NCI-H345 (cell line): ENCODE measurements at places on chromosomes 7 and 10.
A peak's percentile ranks its signal among the peaks of the same experiment; 100 is the strongest.

DNA sequence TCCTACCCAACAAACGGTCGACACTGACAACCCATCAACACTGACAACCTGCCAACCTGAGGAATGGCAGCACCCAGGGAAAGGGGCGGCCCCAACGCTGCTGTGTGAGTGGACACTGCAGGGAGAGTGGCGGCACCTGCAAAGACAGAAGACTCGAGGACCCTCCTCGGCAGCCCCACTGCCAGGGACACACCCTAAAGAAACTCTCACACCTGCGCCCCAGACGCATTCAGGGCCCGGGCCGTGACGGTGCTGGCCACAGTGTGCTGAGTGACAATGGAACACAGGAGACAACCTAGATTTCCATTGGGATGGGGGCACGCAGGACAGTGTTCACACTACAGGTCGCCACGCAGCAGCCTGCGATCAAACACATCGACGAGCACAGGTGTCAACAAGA, 3.6 kb downstream of the CAMK2B start:
- DNase-seq: no peak

DNA sequence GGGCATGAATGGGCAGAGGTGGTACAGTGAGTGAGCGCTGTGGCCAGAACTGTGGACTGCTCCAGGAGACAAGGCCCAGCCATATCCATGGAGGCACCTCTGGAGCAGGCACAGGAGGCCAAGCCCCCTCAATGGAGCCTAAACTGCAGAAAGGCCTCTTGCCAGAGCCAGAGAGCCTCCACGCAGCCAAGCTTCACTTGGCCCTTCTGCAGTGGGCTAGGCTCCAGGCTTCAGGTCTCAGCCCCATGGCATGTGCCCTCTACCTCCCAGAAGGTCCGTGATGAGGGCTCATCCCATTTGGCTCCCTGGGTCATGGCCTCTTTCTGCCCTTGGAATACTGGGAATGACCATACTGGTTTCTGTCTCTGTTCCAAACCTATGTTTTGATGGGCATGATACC, 8.9 kb downstream of the PDE1C start:
- no peak for DNase-seq

DNA sequence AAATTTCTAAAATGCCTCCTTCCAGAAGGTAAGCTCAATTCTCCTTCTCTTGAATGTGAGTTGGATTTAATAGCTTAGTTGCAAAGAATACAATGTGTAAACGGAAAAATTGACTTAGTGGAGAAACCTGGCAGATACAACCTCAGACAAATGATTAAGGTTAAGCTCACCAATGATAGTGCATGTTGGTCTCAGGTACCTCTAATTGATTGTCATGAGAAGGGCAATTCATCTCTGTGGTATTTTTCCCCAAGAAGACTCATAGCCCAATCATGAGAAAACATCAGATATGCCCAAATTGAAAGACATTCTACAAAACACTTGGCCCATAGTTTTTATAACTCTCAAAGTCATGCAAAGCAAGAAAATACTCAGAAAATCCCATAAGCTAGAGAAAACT, 36.2 kb upstream of the TMEM106B start:
- no peak for DNase-seq

- DNase-seq: no peak
Observed at GRCh38 chr10:71406878-71407277, 10.2 kb downstream of the CDH23 start.

DNA sequence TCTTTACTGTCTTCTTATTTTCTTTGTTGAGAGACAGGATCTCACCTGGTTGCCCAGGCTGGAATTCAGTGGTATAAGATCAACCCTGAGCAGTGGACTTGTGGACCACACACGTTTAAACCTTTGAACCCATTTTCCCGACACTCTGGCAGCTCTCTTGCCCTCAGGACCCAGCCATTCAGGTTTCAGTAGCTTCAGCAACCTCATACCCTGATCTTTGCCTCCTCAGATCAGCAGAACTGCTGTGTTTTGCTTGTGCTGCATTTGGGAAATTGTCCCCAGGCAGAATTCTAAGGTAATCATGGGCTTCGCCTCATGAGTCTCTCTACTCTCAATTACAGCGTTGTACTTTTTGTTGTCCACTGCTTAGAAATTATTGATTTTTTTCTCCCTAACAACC, 317.6 kb upstream of the KIAA1217 start:
- no peak for DNase-seq

GRCh38 chr10:98006266-98006665, 24.2 kb downstream of the CRTAC1 start:
- peak; percentile 15 for DNase-seq

GRCh38 chr7:2405601-2406345, 2.4 kb downstream of the CHST12 start:
- DNase-seq: no peak

GRCh38 chr10:93058139-93058538, 2.5 kb upstream of the CYP26C1 start:
- no peak for DNase-seq

GRCh38 chr7:24574950-24575349, 1.7 kb downstream of the PALS2 start:
- DNase-seq: no peak

GRCh38 chr7:8255680-8256655, 6.0 kb downstream of the ICA1 start:
- no peak for DNase-seq

- DNase-seq: no peak
Observed at GRCh38 chr7:33873518-33873917, 31.8 kb upstream of the BMPER start.

- DNase-seq: no peak
Observed at GRCh38 chr10:54159924-54160323, 641.1 kb downstream of the PCDH15 start.

- no peak for DNase-seq
Observed at GRCh38 chr7:33996899-33997298, 91.6 kb downstream of the BMPER start.

DNA sequence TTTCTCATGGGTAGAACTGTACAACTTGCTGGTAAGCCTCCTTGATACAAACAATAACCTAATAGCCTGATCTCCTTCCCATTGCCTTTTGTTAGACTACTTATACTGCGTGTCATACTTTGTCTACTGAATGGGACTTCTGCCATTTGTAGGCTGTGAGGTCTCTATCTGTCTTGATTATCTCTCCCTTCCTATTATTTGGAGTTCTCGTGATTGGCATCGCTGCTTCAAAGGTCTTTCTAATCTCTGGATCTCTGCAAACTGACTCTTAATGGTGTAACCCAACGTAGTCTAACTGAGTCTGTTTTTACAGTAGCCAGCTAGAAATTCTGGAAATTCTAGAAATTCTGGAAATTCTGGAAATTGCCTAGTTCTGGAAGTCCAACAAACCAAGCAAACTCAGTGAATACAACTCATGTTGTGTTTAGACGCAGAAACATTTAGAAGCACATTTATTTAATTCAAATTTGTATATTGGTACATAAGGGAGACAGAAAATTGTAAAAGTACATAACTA, 29.8 kb downstream of the PHYHIPL start:
- no peak for DNase-seq

- no peak for DNase-seq
Observed at GRCh38 chr7:108293149-108293612, 163.0 kb upstream of the LAMB4 start.

- no peak for DNase-seq
Observed at GRCh38 chr7:24670782-24671181, 86.5 kb downstream of the GSDME start.

DNA sequence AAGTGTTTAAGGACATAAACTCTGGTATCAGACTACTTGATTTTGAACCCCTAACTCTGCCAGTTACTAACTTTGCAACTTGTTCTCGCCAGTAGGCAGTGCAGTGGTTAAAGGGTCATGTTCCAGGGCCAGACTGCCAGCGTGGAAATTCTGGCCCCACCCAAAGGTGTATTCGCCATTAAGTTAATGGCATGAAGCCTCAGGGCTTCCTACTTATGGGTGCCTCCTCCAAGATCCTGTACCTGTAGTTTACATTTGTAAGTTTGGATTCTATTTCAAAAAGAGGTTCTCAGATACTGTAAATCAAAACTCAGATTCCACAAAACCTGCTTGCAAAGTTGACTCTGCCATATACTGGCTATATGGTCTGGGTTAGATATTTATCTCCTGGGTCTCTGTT, 2.8 kb upstream of the PIP start:
- DNase-seq: no peak

DNA sequence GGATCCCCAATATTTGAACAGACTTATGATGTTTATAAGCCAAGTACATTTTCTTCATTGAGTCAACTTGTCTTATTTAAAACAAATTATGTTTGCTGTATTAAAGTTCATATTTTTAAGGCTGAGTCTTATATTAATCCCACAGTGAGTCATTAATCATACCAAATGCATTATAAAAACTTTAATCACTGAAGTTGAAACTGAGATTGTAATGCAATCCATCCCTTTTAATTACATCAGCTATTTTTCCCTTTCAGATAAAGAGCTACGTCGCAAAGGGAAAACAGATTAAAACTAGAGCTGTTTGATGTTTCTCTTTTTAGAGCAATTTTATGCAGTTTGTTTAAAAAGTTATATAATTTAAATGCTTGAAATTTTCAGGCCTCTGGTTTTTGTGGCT, 183.0 kb downstream of the ARID5B start:
- DNase-seq: no peak

DNA sequence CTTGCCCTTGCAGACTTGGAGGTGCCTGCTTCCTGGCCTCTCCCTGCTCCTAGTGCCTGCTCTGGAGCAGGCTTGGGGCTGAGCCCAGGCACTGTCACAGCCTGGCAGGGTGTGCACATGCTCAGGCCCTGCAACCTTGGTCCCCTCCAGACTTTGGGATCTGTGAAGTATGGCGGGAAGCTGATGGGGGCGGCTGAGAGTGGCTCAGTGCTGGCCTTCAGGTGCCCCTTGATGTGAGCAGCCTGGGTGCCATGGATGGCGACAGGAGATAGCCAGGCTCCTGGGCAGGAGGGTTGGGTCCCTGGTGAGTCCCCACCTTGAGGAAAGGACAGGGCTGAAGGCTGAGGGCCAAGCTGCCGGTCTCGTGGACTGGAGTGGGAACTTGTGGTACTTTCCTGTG, 700.4 kb upstream of the KCND2 start:
- no peak for DNase-seq

DNA sequence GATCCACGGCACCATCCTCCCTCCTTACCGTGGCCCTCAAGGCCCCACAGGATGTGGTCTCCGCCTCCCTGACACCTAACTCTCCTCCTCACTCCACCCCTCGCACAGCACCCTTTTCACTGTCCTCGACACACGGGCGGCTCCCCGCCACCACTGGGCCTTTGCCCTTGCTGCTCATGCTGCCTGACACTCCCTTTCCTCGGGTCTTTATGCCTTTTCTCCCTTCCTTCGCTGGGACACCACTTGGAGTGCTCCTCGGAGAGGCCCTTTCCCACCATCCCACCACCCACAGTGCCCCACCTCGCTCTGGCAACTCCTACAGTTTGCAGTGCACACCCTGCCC, 7.9 kb upstream of the INMT start:
- DNase-seq: no peak

DNA sequence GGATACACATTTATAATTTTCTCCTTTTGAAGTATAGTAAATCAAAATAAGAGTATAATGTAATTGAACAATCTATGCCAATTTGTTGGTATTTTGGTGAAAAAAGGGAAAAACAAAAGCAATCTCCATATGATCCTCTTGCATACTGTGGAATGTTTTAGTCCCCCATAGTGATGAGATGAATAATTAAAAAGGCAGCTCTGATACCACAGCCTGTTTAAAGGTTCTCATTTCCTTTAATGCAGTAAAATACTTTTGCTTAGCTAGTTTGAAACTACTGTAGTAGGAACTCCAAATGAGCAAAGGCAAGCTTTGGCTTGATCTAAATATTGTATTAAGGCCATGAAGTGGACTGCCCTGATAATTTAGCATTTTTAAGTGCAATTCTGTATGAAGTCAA, 77.6 kb downstream of the VTI1A start:
- no peak for DNase-seq

DNA sequence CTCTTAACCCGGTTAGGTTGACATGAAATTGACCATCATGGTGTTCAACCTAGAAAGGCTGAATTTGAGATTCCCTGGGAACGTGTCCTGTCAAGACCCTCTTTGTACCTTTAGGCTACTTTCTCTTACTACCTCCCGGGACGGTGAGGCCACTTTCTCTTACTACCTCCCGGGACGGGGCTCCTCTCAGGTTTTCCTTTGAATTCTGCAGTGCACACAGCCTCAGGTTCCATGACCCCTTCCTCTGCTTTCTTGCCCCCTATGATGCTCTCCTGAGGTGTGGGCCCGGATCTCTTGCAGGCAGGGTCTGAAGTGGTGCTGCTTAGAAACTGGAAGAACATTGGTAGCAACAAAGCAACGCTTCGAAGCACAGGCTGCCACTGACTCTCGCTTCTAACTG, 155.3 kb downstream of the CAMK1D start:
- DNase-seq: no peak

GRCh38 chr10:59350558-59350957, 11.8 kb downstream of the FAM13C start:
- DNase-seq: no peak

GRCh38 chr10:104707602-104708459, 66.7 kb downstream of the SORCS3 start:
- peak; percentile 82 for DNase-seq

GRCh38 chr10:8454357-8454756, 399.9 kb downstream of the GATA3 start:
- no peak for DNase-seq

DNA sequence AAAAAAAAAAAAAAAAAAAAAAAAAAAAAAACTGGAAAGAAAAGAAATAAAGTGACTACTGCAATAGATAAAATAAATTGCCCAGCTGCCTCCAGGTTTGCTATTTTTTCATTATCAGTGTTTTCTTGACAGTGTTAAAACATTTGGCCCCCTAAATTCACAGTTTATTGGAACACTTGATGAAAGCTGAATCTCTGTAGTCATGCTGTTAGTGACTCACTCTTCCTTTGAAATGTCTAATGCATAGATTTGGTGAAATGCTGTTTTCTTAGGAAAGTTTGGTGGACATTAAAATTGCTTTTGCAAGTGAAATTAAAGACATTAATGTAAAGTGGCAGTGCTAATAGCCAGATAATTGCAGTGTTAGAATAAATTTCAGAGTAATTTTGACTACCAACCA, 785.2 kb downstream of the NRG3 start:
- DNase-seq: no peak

GRCh38 chr7:157299613-157300368, 37.0 kb upstream of the DNAJB6 start:
- no peak for DNase-seq

- no peak for DNase-seq
Observed at GRCh38 chr10:99590799-99591198, 29.4 kb downstream of the SLC25A28 start.

- no peak for DNase-seq
Observed at GRCh38 chr7:135242096-135242684, 8.6 kb downstream of the STRA8 start.
